Left lobe of liver (tissue), 2 donors: ENCODE measurements at places on chromosomes 5 and 9. TPM values are rescaled to one million over a fixed set of nuclear protein-coding genes. Genes with fewer than 3 reads are reported as not detected.

Gene AGXT2
- total RNA-seq = 50.8 TPM

- DNase-seq = no peak
Measured at GRCh38 chr9:14249527-14249926, 64.4 kb downstream of the NFIB start.

DNA sequence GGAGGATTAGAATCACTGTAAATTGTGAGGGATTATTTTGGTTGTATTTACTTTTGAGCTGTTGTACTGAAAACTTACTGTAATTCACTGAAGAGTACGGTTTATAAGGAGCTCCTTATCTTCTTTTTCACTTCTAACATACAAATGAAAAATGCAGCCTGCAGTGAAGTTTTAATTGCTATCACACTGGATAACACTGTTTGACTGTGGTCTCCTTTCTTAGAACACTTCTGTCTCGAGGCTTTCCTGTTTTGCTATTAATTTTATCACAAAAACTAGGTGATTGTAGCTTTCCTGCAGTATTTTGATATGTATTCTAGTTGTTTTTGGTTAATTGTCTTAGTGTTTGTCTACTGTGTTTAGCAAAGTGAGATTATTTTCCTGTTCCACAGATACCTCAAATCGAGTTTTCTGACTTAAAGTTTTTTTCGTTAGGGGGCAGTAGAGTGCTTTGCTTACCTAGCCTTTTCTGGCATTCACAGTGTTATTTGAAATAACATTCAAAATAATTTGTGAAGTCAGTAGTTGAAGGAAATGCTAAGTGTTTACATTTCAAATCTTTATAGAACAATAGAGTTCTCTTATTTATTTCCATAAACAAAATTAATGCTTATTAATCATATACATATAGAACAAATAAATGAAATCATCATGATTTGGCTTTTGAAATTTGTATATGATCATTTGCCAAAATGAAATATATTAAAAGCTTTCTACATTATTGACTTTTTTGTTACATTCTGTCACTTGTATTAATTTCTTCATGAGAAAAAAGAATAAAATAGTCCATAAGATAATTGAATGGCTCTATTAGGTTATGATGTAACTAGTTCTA, 52.9 kb downstream of the COMMD10 start:
- DNase-seq = no peak

GRCh38 chr9:127875306-127875966, 2.0 kb downstream of the AK1 start:
- DNase-seq = no peak

GRCh38 chr5:119945691-119946090, 316.3 kb downstream of the FAM170A start:
- no peak for DNase-seq

DNA sequence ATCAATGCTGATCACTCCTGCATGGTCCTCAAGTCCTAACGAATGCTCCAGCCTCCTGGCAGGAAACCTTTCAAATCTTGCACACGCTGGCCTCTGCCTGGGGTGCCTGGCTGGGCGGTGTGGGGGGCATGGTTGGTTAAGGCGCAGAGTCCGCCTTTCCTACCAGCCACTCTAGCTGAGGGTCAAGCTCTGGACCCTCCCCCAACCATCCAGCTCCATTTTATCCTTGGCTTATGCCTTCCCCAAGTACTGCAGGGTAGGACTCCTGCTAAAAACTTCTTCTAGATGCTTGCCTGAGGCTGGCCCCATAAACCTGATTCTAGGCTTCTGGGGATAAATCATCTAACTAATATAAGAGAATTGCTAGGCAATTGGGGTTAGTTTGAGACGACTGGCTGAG, 808 bp upstream of the MVB12B start:
- DNase-seq = no peak

GRCh38 chr5:52821901-52822300, 34.2 kb downstream of the ITGA1 start:
- no peak for DNase-seq

DNA sequence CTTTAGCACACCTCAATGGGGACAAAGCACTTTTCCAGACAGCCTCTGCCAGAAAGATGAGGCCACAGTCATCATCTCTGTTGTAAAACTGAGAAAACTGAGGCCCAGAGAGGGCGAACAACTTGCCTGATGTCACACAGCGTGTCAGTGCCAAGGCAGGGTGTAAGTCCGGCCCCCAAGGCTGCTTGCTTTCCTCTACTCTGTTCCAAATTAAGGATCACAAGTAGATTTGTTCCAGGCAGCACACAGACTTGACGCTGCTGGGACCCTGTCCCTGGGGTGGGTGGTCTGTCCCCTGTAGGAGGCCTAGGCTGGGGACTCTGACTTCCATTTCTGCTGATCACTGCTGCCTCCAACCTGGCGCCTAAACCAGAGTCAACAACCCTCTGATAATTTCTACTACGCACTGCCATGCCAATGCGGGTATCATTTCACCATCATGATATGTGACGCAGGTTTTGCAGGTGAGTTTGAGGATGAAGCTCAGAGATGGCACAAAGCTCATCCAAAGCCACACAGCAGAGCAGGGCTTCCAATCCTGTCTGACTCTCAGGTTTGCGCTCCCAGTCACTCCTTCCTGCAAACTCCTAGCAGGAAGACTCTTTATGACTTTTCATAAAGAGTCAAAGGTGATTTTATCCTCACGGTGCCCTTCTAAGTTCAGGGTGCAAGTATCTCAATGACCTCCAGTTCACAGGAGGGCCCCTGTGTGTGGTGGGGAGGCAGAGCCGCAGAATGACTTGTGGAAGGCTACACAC, 13.5 kb upstream of the RALGDS start:
- no peak for DNase-seq

GRCh38 chr9:106655966-106656365, 207.0 kb upstream of the ZNF462 start:
- DNase-seq = no peak

- no peak for DNase-seq
Measured at GRCh38 chr9:116928884-116929283, 241.8 kb downstream of the TRIM32 start.
